ENCODE measurements at places on chromosomes 1 and 21. TPM values are rescaled to one million over a fixed set of nuclear protein-coding genes. Genes with fewer than 3 reads are reported as not detected.

The KCNJ6 gene
- 5.2 TPM for total RNA-seq

GRCh38 chr1:182656842-182657397 is 27.5 kb downstream of the RGS8 start:
- no peak for DNase-seq

The MLLT11 gene
- 34.2 TPM for total RNA-seq

DNA sequence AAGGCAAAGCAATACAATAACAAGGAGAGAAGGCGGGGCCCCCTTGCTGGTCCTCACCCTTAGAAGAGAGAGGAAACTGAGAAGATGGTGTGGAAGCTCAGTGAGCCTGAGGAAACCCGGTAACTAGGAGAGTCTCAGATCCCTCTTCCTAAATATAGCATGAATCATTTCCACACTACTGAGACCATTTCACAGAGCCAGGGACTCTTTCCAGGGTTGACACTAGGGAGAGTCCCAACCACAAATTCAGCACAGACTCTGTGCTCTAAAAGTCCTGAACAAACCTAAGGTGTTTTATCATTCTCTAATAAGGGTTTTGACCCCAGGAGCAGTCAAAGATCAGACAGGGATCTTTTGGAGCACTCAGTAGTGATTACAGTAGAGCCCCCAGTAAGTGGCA is 647.7 kb downstream of the KCNT2 start:
- DNase-seq, result no peak

DNA sequence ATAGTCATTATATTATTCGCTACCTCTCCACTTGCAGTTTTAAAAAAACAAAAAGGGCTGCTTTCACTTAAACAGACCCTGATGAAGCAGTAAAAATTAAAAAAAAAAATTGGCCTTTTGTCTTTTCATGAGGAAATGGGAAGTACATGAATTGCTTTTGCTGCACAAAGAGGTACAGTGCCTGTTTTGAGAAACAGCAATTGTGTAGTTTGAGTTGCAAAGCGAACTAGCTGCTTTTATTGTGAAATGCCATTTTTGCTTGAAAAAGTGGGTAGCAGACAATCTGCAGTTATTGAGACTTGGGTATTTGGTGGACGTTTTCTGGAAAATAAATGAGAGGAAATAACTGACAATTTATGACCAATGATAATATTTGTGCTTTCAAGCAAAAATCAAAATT is 7.0 kb downstream of the DIP2A start:
- no peak for DNase-seq

DNA sequence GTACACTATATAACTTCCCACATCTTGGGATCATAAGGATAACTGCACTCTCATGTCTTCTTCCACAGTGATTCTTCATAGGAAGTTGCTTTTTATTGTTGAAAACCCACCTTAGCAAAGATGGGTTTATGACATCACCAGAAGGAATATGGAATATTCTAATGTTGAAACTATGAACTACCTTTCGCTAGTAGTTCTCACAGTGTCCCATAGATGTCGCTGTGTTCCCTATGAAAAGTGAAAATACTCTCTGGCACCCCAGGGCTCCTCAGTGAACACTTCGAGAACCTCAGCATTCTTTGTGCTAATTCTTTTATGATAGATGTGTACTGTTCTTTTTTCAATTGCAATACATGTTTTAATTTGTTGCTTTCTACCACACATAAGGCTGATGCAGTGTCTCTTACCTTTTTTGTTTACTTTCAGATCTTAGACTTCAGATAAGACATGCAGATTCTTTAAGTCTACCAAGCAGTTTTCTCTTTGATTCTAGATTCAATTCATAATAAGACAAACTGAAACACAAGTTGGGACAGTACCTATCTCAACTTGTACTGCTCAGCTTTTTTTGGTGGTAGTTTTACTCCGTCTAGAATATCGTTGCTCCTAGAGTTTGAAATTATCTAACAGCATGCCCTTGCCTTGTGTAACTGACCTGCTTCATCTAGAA is 90.8 kb downstream of the GTF2B start:
- DNase-seq, result no peak

The HCN3 gene
- total RNA-seq, result 6.1 TPM

DNA sequence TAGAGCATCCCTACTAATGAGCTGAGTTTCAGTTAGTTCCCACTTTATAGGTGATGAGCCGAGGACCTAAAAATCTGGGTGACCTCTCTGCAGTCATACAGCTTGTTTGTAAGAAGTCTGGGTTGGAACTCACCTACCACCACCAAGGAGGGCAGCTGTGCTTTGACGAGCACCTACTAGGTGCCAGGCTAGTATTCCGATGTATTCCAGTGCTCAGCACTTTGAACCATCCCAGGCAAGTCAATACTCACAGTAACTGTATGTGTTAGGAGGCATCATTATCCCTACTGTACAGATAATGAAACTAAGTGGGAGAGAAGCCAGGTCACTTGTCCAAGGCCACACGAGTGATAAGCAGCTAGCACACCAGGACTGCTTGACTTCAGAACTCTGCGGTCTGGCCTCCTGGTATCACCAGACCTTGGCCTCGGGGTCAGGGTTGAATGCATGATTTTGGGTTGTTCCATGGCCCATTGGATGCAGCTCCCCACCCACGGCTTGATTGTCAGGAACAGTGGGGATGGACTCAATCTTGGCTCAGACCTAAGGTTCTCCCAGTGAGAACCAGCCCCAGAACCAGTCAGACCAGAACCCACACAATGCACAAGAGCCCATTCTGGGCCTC is 20.7 kb downstream of the ECE1 start:
- DNase-seq, result no peak

- no peak for DNase-seq
Observed at GRCh38 chr21:35476621-35477395, 427.7 kb upstream of the RUNX1 start.

The NR1I3 gene
- total RNA-seq, result not detected

DNA sequence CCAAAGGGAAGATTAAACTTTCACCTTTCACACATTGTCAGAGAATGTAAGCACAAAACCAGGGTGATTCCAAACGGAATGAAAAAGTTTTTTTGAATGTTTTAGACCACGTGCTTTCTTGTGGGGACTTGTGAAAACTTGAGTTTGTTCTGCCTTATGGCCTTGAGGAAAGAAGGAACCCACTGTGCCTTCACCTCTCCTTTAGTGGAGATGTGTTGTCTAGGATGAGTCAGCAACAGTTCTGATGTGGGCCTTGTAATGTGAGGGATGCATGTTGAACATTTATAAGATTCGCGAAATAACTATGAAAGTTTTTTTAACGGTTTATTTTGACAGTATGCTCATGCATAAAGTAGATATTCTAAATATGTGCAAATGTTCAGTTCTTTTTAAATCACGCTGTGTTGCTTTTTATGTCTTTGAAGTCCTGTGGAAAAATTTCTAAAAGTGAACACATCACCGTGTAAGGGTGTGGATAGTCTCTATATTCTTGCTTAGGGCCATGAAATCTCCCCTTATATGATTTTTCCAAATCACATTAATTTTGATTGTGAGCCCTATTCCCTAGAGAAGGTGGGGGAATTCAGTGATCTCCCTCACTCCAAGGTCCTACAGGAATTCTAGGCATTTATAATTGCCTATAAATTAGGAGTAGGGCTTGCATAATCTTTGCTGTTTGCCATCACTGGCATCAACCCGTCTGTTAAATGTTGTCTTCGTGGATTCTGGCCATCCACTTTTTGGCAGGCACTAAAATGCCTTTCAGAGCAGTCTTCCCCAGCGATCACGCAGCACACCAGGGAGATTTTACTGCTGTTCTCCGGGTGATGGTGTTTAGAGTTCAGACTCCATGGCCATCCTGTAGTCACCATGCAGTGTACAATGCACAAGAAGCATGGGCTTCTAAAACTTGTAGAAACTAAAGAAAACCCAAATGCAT is 47.4 kb downstream of the PLA2G4A start:
- DNase-seq, result no peak

Measured in spinal cord (tissue), 10 donors.